ENCODE measurements at places on chromosomes 2 and 18.

- H3K4me1 ChIP-seq, result peaks cover 43% of the 10 kb centered on the region
- H3K4me3 ChIP-seq, result no peak overlapping the region
- no peaks in the 10 kb centered on the region for H3K27me3 ChIP-seq
- H3K36me3 ChIP-seq, result no peaks in the 10 kb centered on the region
- no peak for DNase-seq
- no peak overlapping the region for H3K27ac ChIP-seq
Observed at GRCh38 chr18:55407191-55407590, 180.8 kb downstream of the TCF4 start.

DNA sequence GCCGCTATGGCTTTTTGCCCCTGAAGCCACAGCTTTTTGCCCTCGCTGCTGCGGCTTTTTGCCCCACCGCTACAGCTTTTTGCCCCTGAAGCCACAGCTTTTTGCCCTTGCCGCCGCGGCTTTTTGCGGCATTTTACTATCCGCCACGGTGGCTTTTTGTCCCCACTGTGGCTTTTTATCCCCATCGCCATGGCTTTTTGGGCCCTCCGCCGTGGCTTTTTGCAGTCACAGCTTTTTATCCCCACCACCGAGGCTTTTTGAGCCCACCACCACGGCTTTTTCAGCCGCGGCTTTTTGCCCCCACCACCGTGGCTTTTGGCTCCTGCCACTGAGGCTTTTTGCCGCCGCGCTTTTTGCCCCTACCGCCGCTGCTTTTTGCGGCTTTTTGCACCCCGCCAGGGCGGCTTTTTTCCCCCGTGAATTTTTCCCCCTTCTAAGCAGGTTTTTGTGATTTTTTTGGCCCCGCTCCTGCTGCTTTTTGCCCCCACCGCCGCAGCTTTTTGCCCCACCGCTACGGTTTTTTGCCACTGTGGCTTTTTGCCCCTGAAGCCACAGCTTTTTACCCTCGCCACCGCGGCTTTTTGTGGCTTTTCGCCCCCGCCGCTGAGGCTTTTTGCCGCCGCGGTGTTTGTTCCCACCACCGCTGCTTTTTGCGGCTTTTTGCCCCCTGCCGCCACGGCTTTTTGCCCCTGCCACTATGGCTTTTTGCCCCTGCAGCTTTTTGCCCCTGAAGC lies 2797.2 kb upstream of the TEKT4 start:
- no peak overlapping the region for H3K4me3 ChIP-seq
- H3K27me3 ChIP-seq, result no peaks in the 10 kb centered on the region
- H3K4me1 ChIP-seq, result no peaks in the 10 kb centered on the region
- DNase-seq, result no peak

GRCh38 chr2:30665761-30666265 lies 141.4 kb downstream of the CAPN13 start:
- no peak overlapping the region for H3K27ac ChIP-seq
- no peak for DNase-seq
- H3K4me3 ChIP-seq, result no peak overlapping the region

DNA sequence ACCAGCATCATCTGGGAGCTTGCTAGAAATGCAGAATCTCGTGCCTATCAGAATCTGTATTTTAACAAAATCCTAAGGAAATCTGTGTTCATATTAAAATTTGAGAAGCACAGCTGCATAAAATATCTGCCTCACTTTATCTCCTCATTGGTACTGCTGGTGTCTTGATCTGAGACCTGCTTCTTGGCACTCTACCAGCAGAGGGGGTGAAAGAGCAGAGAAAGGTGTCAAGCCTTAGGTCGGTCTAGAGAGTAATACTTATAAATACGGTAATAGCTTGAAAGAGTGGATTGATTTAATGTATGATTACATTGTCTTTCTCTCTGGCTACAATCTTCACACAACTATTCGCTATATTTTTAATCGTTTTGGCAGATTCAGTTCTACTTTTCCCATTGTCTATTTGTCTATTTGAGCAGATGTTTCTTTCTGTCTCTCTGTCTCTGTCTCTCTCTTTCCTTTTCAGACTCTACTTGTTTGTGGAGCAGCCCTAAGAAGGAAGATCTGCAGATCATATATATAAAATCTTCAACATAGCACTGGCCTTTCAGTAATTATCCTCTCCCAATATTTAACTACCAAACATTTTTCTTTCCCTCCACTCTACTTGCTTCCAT lies 1.7 kb upstream of the GCG start:
- DNase-seq, result peak; percentile 16
- no peaks in the 10 kb centered on the region for H3K4me1 ChIP-seq
- no peak overlapping the region for H3K27ac ChIP-seq
- no peak overlapping the region for H3K4me3 ChIP-seq

GRCh38 chr2:143532061-143532460 lies 402.8 kb downstream of the ARHGAP15 start:
- no peaks in the 10 kb centered on the region for H3K36me3 ChIP-seq
- no peak for DNase-seq
- H3K27me3 ChIP-seq, result no peaks in the 10 kb centered on the region
- H3K4me3 ChIP-seq, result no peak overlapping the region

DNA sequence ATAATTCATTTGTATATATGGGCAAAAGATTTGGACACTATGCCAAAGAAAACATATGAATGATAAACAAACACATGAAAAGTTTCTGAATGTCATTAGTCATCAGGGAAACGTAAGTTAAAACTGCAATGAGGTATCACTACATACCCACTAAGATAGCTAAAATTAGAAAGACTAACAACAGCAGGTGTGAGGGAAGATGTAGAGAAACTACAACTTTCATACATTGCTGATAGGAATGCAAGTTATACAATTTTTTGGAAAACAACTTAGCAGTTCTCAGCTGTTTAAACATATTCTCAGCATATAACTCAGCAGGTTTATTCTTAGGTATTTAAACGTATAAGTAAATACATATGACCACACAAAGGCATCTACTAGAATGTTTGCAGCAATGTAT lies 563.5 kb upstream of the KLHL29 start:
- H3K27me3 ChIP-seq, result no peaks in the 10 kb centered on the region
- no peaks in the 10 kb centered on the region for H3K36me3 ChIP-seq
- H3K27ac ChIP-seq, result no peak overlapping the region

DNA sequence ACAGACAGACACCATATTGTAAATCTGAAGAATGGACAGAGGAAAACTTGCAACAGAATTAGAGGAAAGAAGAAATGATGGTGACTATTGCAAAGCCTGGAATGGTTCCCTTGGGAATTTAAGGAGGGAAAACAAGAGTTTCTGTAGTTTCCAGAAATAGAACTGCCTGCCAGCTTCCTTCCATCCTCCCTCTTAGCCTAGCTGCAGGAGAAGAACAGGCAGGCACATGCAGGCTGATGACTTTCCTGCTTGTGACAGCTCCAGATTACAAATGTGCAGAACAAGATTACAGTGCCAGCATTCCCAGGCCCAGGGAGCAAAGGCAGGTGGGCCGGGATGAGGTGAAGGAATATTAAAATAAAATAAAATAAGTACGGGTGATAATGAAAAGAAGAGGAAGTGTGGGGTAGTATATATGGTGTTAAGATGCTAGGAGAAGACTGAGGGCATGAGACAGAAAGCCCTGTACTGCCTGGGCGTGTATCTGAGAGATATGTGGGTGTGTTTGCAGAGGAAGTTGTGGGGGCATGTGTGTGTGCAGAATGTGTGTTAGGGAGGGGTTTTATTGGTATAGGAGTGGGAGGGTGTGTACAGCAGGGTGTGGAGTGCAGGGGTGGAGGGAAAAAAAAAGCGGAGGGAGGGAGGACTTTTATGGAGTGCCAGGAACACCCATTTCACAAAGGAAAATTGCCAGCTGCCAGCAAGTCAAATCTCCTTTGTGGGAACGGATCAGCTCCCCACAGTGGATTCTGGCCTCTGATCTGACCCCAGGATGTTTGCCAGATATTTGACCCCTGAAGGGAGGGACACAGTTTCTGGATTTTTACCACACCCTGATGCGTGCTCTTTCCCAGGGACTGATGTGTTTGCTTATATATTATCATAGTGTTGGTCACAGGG lies 43.9 kb upstream of the NEMP2 start:
- no peak overlapping the region for H3K4me3 ChIP-seq
- peaks cover 14% of the 10 kb centered on the region for H3K4me1 ChIP-seq
- peak; percentile 14 for DNase-seq
- H3K27ac ChIP-seq, result no peak overlapping the region

GRCh38 chr18:29711932-29712331 lies 1330.6 kb downstream of the DSC3 start:
- no peaks in the 10 kb centered on the region for H3K36me3 ChIP-seq
- H3K4me1 ChIP-seq, result no peaks in the 10 kb centered on the region
- no peak for DNase-seq
- H3K27ac ChIP-seq, result no peak overlapping the region

DNA sequence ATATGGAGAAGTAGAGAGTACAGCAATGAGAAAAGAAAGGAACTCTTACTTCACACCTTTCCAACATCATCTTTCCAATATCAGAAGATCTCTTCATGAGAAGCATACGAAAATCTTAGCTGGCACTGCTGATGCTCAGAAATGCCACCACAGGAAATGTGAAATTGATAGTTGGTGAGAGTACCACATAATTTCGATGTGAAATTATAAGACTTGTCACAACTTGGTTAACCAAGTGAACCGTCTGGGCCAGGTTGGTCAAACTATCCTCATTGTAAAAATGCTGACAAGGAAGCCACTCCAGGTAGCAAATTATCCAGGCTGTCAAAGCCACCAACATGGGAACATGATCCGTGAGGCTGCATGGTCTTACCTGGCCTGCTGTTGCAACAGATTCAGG lies 66.5 kb downstream of the EPG5 start:
- no peak overlapping the region for H3K4me3 ChIP-seq
- no peak for DNase-seq
- H3K4me1 ChIP-seq, result no peaks in the 10 kb centered on the region

DNA sequence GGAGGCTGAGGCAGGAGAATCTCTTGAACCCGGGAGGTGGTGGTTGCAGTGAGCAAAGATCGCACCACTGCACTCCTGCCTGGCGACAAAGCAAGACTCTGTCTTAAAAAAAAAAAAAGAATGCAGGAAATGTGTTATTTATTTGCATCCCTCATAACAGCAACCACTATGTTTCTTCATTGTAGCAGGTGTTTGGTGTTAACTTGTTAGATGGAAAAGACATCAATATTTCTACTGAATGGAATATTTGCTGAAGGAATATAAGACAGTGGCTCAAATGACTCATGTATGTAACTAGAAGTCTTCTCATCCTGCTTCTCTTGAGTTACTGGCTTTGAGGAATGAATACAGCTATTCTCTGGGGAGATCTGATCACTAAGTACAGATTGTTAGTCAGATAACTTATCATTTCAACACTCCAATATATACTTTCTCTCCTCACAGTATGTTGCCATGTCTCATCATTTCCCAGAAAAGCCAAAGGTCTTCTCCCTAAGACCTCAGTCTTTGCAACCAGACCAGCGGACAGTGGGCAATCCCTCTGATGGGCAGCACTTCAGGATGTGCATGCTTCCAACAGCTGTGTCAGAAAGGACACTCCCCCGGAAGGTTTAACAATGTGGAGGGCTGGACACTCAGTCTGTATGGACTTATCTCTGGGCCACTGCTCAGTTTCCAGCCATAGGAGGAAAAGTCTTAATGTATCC lies 104.4 kb upstream of the STK17B start:
- no peak overlapping the region for H3K27ac ChIP-seq
- no peak overlapping the region for H3K4me3 ChIP-seq
- H3K4me1 ChIP-seq, result peaks cover 19% of the 10 kb centered on the region
- no peaks in the 10 kb centered on the region for H3K27me3 ChIP-seq

GRCh38 chr2:240452462-240453256 lies 17.2 kb downstream of the GPC1 start:
- H3K36me3 ChIP-seq, result no peaks in the 10 kb centered on the region
- peaks cover 6% of the 10 kb centered on the region for H3K27me3 ChIP-seq
- no peak overlapping the region for H3K27ac ChIP-seq
- no peak for DNase-seq
- peaks cover 48% of the 10 kb centered on the region for H3K4me1 ChIP-seq
- H3K4me3 ChIP-seq, result peak overlapping the region; percentile 63

DNA sequence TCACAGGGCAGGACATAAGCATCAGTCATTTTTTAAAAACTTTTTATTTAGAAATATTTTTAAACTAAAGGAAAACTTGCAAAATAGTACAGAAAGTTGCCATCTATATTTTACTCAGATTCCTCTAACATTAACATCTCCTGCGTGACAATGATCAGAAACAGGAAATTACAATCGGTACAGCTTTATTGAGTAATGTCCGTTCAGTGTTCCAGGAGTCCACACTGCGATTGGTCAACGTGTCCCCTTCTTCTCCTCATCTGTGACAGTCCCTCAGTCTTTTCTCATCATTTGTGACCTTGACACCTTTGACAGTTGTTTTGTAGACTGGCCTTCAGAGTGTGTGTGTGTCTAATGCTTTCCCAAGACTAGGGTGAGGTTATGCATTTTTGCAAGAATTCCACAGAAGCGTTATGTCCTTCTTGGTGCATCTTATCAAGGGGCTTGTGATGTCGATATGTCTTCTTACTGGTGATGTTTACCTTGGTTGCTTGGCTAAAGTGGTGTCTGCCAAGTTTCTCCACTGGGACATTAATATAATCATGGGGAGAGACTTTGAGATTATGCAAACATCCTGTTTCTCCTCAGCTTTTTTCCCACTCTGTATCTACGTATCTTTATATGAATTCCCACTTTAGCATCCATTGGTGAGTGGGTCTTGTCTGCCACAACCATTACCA lies 21.4 kb upstream of the TMEM177 start:
- H3K4me1 ChIP-seq, result no peaks in the 10 kb centered on the region
- no peaks in the 10 kb centered on the region for H3K36me3 ChIP-seq
- no peak overlapping the region for H3K27ac ChIP-seq
- H3K4me3 ChIP-seq, result no peak overlapping the region

- no peak overlapping the region for H3K4me3 ChIP-seq
- no peaks in the 10 kb centered on the region for H3K27me3 ChIP-seq
- DNase-seq, result no peak
- H3K36me3 ChIP-seq, result peaks cover 10% of the 10 kb centered on the region
- H3K27ac ChIP-seq, result no peak overlapping the region
Observed at GRCh38 chr2:10557506-10558265, 109.6 kb upstream of the ODC1 start.

- peaks cover 10% of the 10 kb centered on the region for H3K4me1 ChIP-seq
- peaks cover 59% of the 10 kb centered on the region for H3K36me3 ChIP-seq
- DNase-seq, result peak; percentile 13
- no peak overlapping the region for H3K4me3 ChIP-seq
- H3K27me3 ChIP-seq, result no peaks in the 10 kb centered on the region
Observed at GRCh38 chr2:9392898-9393765, 30.2 kb downstream of the ITGB1BP1 start.

DNA sequence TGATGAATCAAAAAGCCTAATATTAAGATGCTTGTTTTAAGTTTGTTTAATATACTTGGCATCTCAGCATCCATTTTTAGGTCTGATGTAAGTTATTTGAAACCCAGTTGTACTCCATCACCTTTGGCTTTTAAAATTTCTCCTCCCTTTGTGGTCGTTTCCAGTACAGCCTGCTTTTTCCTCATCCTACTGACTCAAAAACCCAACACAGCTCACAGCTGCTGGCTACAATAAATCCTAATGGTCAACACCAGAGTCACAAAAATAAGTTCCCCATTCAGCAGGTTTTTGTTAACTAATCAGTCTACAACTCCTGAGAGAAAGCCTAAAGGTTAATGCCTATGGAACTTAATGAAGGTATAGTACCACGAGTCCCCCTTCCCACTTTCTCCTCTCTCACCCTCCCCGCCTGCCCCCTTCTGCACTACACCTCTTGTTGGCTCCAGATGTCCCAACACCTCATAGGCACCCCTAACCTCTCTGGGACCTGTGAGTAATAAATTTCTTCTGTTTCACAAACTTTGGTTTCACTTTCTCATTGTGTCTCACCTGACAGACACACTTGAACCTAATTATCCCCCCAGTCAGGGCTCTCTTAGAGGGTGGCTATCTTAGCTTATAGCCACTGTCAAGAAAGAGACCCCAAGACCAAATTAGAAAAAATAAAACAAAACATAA lies 148.6 kb downstream of the GALNT1 start:
- no peaks in the 10 kb centered on the region for H3K36me3 ChIP-seq
- no peaks in the 10 kb centered on the region for H3K27me3 ChIP-seq
- no peak for DNase-seq
- H3K27ac ChIP-seq, result no peak overlapping the region
- no peaks in the 10 kb centered on the region for H3K4me1 ChIP-seq
- H3K4me3 ChIP-seq, result no peak overlapping the region
